ENCODE measurements at places on chromosomes 7 and 10. TPM values are rescaled to one million over a fixed set of nuclear protein-coding genes. Genes with fewer than 3 reads are reported as not detected.

DNA sequence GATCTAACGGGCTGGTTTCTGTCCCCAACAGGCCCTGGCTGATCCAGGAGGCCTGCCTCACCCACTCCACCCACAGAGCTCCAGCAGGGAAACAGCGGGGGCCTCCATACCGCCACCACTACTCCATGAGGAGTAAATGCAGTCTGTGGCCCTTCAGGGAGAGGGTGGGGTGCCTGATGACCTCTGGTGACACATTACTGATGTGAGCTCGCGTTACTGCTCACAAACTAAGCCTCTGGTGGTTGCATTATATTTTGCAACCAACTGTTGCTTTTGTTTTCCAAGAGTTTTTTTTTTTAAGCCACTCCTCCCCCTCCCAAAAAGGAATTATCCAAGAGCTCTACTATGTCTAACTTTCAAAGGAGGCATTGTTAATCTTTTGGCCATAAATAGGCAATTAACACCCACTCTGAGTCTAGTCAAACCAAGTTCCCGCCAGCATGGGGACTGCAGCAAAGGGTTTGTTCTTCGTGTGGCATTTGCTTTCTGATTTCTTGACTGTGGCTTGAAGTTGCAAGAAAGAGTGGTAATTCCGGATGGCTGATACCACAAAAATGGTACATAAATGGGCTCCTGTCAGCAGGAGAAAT is 72.6 kb downstream of the FAM53B start:
- peak; percentile 72 for DNase-seq

- no peak for DNase-seq
Measured at GRCh38 chr7:109206196-109206595, 636.5 kb downstream of the DNAJB9 start.

DNA sequence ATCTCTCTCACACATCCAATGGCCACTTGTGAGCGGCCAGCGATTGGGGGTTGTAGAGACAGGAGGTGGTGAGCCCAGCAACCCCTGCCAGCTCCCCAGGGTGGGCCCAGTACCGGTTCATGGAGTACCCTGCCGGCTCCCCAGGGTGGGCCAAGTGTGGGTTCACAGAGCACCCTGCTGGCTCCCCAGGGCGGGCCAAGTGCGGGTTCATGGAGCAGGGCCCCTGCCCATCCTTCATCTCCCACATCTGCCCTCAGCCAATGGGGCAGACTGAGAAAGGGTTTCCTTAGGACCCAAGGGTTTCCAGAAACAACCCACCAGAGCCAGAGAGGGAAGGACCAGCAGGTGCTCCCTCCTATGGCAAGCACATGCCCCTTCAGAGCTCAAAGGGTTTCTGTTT is 21.4 kb upstream of the SLIT1 start:
- DNase-seq = no peak

DNA sequence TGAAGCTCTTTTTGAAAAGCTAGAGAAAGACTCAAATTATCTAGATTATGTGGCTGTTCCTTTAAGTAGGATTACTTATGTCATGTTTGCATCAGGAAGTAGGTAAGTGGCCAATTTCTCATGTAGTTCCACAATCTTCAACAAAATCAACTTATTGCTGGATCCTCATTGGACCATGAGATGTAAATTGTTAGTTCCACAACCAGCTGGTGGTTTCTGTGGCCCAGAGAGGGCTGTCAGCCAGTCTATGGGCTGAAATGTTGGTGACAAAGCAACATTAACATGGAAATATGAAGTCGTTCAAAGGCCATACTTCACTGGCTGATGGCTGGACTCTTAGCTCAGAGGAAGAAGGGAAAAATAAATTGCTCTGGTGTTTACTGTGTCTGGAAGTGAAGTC is 157.9 kb downstream of the PLXDC2 start:
- DNase-seq = no peak

The AOC1 gene
- not detected for polyA plus RNA-seq

GRCh38 chr10:119252051-119252465 is 44.7 kb downstream of the GRK5 start:
- DNase-seq = no peak

All from mammary epithelial cell (primary cell).